Fibroblast of the conjunctiva (primary cell): ENCODE measurements at places on chromosomes 2 and 18.

- DNase-seq: no peak
Measured at GRCh38 chr2:109401370-109401769, 212.4 kb downstream of the SEPTIN10 start.

DNA sequence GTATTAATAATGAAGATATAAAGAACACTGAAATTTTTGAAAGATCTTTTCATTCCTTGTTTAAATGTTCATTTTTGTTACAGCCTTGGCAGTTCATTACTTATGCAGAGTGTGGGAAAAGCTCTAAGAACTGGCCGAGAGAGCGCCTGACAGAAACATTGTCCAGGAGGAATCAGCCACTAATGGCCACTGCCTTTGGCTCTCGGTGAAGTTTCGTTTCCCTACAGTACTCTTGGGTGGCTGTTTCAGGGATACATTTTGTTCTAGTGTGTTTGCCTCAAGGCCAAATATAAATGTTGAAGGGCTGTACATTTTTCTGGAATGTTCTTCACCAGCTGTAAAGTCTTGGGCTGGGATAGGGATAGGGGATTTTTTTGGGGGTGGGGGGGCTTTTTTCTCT lies 10.7 kb downstream of the SPTBN1 start:
- no peak for DNase-seq

- DNase-seq: no peak
Measured at GRCh38 chr2:110713513-110714362, 18.6 kb upstream of the ACOXL start.

DNA sequence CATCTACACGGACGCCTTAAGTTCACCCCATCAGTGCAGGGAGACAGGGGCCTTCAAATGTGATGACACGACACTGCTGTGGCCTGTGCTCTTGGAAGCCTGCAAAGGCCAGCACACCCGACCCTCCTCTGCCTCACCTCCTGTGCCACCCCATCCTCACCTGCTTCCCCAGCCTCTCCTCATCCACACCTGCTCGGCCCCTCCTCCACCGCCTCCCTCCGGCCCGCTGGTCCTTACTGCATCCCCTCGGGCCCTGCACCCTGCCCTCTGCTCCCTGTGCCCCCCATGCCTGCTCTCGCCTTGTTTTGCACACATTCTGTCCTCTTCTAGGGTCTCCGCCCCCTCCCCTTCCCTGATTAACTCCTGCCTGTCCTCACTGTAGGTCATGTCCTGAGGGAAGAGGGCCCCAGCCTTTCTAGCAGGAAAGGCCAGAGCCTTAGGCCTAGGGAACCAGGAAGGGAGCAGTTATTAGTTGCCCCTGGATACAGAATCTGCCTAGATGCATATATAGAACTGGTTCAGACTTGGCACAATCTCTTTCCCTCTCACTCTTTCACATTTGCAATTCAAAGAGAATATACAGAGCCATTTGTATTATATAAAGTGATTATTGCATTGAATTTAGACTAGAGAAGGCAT lies 39.4 kb downstream of the TRAPPC12 start:
- no peak for DNase-seq

- no peak for DNase-seq
Measured at GRCh38 chr18:6616981-6617380, 112.5 kb upstream of the ARHGAP28 start.

DNA sequence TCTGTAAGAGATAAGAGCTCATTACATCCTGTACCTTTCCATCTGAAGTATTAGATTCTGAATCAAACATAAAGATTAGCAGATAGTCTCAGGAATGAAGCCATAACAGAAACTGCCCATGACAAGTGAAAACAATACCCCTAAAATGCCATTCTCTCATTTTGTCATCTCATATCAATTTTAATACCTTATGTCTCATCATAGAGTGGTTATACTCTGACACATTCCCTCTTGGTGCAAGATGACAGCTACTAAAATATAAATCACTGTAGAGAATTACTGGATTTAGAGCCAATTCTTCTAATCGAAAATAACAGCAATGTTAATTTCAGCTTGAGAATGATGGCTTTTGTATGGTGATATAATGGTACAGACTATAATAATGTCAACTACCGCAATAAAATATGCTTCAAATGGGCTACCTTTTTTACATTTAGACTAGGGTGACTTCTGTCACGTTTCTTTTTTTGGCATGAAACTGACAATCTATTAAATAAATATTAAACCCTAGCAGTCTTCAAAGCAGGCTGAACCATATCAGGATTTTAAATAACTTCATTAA lies 125.1 kb upstream of the ITGA4 start:
- no peak for DNase-seq

DNA sequence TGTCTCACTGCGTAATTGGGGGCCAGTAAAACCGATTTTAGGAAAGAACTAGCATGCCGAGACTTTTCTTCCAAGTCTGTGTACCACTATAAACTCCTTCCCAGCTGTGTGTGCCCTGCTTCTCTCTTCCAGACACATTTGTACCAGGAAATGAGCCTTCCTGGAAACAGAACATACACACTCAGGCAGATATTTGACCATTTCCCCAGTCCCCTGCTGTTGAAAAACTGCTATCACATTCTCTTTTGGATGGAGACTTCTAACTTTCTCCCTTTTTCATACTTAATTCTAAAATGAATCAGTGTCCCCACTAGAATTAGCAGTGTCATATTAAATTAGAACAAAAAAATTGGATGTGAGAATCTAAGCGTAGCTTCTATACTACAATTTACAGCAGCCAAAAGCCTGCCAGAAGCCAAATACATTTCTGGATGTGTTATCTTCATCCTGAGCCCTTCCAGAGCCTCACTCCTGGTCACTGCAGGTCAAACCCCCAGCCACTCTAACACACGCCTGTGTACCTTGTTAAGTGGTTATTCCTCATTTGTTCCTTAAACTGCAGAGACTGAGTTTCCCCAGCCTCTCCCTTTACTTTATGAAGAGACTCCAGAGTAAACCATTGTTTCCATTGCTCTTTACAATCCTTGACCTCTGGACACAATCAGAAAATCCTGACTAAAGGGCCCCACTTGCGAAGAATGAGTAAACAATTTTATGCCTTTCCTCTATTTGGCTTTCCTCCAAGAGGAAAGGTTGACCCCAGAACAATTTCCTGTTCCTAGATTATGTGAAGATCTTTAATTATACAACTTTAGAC lies 20.4 kb downstream of the DSG4 start:
- DNase-seq: no peak

DNA sequence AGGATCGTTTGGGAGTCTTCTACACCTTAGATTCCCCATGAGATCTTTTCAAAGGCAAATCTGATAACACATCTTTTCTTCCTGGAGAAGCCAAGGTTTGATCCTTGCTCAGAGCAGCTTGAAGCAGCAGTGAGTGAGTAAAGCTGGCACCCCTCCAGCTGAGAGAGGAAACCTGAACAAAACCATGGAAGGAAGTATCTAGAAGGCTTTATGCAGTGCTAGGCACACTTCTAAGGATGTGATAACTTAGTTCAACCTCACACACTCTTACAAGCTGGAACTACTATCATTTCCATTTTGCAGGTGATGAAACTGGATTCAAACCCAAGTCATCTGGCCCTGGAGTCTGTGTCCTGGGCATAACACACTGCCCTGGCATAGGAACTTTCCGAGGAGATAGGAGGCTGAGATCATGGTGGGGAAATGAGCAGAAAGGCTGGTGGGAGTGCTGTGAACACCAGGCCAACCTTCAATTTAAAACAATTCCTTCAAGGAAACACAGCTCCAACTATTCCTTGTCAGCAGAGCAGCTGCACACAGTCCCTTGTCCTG lies 71.2 kb downstream of the CTAGE1 start:
- DNase-seq: no peak

- DNase-seq: no peak
Measured at GRCh38 chr2:112480530-112481049, 1.4 kb upstream of the TTL start.

GRCh38 chr2:138432971-138433370 lies 68.6 kb upstream of the SPOPL start:
- DNase-seq: no peak

- DNase-seq: no peak
Measured at GRCh38 chr2:211860224-211860623, 678.4 kb downstream of the ERBB4 start.

- DNase-seq: no peak
Measured at GRCh38 chr2:3420076-3420768, 40.7 kb downstream of the TRAPPC12 start.

GRCh38 chr2:180227461-180227860 lies 220.4 kb upstream of the CWC22 start:
- no peak for DNase-seq

DNA sequence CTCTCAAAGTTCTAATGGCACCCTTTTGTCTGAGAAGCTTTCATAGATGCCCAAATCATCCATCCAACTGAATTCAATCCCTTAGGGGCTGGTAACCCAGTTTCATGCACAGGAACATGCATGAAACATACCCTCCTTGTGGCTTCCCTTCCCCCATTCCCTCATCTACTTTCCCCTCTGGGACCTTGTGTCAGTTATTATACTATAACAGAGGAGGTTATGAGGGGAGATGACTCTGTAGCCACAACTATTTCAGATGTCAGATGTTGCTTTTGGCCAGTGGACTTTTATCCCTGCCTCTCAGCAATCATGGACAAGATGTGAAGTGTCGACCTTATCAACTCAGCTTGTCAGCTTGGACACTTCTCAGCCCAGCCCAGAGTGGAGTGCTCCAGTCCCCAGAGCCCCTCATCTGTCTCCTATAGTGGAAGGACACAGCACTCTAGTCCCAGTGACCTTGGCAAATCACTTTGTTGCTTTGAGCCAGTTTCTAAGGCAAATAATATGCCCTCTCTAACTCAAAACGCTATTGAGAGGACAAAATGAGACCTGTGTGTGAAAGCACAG lies 8.4 kb downstream of the DHRS9 start:
- DNase-seq: no peak

GRCh38 chr2:52934323-52934898 lies 833.2 kb upstream of the CHAC2 start:
- peak; percentile 68 for DNase-seq
